Cardiac atrium fibroblast (primary cell): ENCODE measurements at places on chromosomes 7 and 10. TPM values are rescaled to one million over a fixed set of nuclear protein-coding genes. Genes with fewer than 3 reads are reported as not detected.

TCERG1L gene
- not detected in 2 replicates for total RNA-seq

TMEM213 gene
- total RNA-seq = not detected in 2 replicates

TEX36 gene
- total RNA-seq = not detected in 2 replicates

TAC1 gene
- total RNA-seq = 5.2 TPM in 1 of 2 replicates, not detected in the other

SKIDA1 gene
- total RNA-seq = 0.18 and 0.65 TPM in 2 replicates
